ENCODE measurements at places on chromosomes 2 and 18.

DNA sequence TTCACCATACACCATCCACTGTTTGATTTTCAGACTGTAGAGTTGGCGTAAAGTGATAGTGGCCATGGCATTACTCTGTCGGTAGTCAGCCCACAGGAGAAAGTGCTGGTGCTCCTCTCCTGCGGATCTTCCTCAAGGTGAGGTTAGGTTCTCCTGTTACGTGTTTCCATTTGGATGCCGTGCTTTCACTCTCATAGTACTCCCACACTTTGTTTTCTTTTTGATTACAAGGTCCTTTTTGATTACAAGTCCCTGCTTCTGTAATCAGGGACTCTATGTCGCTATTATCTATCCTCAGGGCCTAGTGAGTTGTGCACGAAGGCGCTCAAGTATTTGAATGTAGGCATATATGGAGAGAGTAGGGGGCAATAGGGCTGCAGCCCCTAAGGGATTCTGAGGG is 4.3 kb downstream of the TAF4B start:
- no peak for DNase-seq

GRCh38 chr2:63837036-63837594 is 4.6 kb upstream of the UGP2 start:
- no peak for DNase-seq

- no peak for DNase-seq
Measured at GRCh38 chr2:48695991-48696390, 59.5 kb downstream of the LHCGR start.

GRCh38 chr18:79553154-79553553 is 126.4 kb upstream of the CTDP1 start:
- no peak for DNase-seq

DNA sequence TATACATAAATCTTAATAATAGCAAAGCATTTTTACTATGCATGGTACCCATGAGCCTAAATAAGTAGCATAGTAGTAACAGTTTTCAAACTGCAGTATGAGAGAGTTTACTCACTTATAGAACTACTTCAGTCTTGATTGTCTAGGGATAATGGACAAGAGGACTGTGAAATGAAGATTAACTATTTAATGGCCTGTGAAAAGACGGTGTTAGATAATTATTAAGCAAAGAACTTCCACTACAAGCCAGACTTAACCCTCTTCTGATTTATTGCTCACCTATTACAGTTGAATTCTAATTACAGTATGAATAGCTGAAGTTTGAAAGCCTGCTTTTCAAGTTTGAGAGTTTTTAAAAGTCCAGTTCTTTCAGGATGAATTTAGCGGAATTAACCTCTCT is 18.9 kb downstream of the PIK3C3 start:
- no peak for DNase-seq

GRCh38 chr2:23423873-23424680 is 39.1 kb downstream of the KLHL29 start:
- DNase-seq, result no peak

- DNase-seq, result no peak
Measured at GRCh38 chr2:20457661-20458630, 11.1 kb downstream of the RHOB start.

- DNase-seq, result peak; percentile 82
Measured at GRCh38 chr2:47767880-47768609, 14.9 kb upstream of the MSH6 start.

- no peak for DNase-seq
Measured at GRCh38 chr2:218895759-218896500, 15.3 kb downstream of the WNT10A start.

- DNase-seq, result no peak
Measured at GRCh38 chr2:171411791-171412483, 21.9 kb downstream of the METTL8 start.

DNA sequence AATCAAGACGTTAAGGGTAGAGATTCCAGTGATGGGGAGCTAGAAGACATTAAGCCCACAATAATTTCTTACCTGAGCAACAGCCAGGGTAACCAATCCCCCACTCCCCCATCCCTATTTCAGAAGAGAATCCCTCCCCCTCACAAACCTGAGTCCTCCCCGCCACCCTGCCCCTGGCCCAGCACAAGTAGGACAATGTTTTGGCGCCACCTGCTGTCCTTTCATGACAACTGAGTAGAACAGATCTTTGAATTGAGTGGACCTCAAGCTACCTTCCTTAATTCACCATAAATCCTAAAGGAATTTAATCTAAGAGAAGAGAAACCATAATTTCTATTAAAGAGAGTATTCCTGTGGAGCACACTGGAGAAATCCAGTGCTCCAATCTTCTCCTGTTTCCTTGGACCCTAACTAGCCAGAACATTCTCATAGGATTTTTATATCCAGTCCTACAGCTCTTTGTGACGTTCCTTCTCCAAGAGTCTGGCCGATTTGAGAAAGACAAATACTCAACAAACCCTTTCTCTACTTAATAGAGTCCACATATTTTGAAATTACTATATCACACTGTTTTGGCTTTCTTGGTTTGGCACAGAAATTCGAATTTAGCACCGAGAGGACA is 41.1 kb downstream of the NHEJ1 start:
- peak; percentile 77 for DNase-seq

- no peak for DNase-seq
Measured at GRCh38 chr2:181058378-181059269, 78.2 kb downstream of the UBE2E3 start.

GRCh38 chr2:290090-290722 is 2.3 kb upstream of the ALKAL2 start:
- DNase-seq, result peak; percentile 75

- DNase-seq, result no peak
Measured at GRCh38 chr2:48397846-48398245, 132.1 kb upstream of the STON1 start.

DNA sequence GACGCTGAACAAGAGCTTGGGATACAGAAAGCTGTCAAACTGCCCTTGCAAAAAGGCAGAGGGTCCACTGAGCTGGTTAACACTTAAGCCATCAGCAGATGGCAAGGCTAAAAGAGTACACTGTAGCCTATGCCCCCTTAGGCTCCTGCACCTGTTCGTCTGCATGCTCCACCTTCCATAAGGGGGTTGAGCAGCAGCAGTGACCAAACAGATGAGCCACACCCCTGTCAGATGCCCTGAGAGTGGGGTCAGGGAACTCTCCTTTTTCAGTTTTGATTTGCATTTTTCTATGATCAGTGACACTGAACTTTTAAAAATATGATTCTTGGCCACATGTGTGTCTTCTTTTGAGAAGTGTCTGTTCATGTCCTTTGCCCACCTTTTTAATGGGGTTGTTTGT is 402.5 kb upstream of the FAM98A start:
- no peak for DNase-seq

DNA sequence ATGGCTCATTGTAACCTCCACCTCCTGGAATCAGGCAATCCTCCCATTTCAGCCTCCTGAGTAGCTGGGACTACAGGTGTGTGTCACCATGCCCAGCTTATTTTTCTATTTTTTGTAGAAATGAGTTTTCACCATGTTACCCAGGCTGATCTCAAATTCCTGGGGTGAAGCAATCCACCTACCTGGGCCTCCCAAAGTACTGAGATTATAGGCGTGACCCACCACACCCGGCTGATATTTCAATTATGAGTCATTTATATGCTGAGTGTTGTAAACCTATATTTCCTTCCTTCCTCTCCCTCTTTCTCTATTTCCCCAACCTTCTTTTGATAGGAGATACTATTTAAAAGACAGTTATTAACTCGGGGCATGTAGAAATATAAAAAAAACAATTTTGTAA is 469.6 kb upstream of the ID2 start:
- DNase-seq, result no peak

Measured in lower lobe of right lung (tissue), 2 donors.